ENCODE measurements at places on chromosomes 7 and 10. TPM values are rescaled to one million over a fixed set of nuclear protein-coding genes. Genes with fewer than 3 reads are reported as not detected.
A peak's percentile ranks its signal among the peaks of the same experiment; 100 is the strongest.

CRYGN gene
- 0.16 TPM for total RNA-seq

TSPAN15 gene
- 1.2 TPM for total RNA-seq

FGFR2 gene
- total RNA-seq = not detected

DNA sequence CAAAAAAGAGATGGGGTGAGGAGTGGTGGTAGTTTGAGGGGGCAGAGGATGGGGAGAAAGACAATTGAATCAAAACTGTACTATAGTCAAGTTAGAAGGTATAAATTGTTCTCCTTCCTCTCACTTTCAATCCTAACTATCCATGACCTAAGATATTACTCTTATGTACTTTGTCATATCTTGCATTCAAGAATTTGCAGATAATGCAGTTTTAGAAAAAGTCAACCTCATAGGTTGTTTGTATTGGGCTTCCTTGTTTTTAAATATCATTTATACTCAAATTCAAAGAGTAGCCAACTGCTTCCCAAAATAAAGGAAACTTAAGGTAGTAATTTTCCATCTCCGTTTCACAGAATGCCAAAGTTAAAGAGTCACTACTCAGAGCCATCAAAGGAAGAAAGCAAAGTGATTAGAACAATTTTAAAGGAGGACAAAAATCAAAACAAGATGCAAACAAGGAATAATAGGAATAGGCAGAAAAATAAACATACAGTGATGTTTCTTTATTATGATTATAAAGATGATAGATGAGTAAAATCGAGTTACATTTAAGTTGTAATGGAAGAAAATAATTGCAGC, 32.7 kb downstream of the MET start:
- H3K4me3 ChIP-seq = no peak overlapping the region
- H3K36me3 ChIP-seq = no peaks in the 10 kb centered on the region
- no peak overlapping the region for H3K27ac ChIP-seq
- H3K4me1 ChIP-seq = no peaks in the 10 kb centered on the region

GRCh38 chr7:55512635-55513191, 59.6 kb downstream of the VOPP1 start:
- DNase-seq = no peak
- no peak overlapping the region for H3K4me3 ChIP-seq
- H3K36me3 ChIP-seq = peaks cover 6% of the 10 kb centered on the region
- peaks cover 50% of the 10 kb centered on the region for H3K4me1 ChIP-seq
- H3K27me3 ChIP-seq = no peaks in the 10 kb centered on the region

PDE6C gene
- not detected for total RNA-seq

WIPF3 gene
- not detected for total RNA-seq

GRCh38 chr7:26188206-26188956, 12.2 kb downstream of the HNRNPA2B1 start:
- H3K4me1 ChIP-seq = peaks cover 95% of the 10 kb centered on the region
- peak overlapping the region; percentile 85 for H3K27ac ChIP-seq
- H3K27me3 ChIP-seq = no peaks in the 10 kb centered on the region
- H3K4me3 ChIP-seq = peak overlapping the region; percentile 18
- peak; percentile 45 for DNase-seq

DNA sequence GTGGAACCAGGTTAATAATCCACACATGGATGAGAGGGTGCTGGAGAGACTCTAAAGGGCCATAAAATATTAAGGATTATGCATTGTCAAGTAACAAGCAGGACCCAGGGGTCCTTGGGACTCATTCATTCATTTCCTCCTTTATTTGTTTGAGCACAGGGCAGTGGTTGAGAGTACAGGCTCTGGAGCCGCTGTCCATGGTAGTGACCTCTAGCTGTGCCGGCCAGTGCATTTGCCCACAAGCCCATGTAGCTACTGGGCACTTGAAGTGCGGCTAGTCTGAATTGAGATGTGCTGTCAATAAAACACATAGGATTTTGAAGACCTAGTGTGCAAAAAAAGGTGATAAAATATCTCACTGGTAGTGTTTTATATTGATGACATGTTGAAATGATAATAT, 137.6 kb downstream of the C10orf105 start:
- no peaks in the 10 kb centered on the region for H3K36me3 ChIP-seq
- no peak overlapping the region for H3K27ac ChIP-seq
- H3K4me1 ChIP-seq = no peaks in the 10 kb centered on the region
- H3K27me3 ChIP-seq = no peaks in the 10 kb centered on the region
- no peak overlapping the region for H3K4me3 ChIP-seq

DNA sequence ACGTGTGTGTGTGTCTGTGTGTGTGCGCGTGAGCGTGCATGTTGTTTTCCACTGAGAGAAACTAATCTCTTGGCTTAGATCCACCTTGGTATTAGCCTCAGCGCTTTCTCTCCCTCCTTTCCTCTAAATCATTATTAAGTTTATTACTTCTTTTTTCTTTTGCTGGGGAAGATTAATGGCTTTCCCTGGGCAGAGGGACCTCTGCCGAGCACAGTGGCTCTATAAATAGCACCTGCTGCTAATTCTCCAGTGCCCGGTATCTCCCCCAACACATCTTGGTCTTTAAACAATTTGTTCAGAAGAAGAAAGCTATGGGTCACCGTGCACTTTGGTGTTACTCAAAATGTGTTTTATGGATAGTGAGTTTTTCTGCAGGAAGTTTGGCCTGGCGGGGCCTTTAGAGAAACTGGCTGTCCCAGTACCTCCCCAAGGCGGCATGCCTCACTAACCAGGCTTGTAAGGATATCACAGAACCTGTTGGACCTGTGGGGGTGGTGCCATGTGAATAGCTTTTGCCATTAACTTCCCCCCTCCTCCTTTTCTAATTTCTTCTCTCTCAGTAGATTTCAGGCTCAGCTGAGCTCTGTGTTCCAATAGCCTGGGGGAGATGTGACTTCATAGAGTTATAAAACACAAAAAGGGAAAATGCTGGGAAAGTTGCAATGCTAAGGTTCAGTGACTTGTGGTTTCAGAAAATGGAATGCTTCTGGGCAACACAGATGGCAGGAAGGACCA, 70.1 kb upstream of the RAB11FIP2 start:
- no peaks in the 10 kb centered on the region for H3K4me1 ChIP-seq
- H3K27ac ChIP-seq = no peak overlapping the region
- H3K4me3 ChIP-seq = no peak overlapping the region
- no peaks in the 10 kb centered on the region for H3K36me3 ChIP-seq

DNA sequence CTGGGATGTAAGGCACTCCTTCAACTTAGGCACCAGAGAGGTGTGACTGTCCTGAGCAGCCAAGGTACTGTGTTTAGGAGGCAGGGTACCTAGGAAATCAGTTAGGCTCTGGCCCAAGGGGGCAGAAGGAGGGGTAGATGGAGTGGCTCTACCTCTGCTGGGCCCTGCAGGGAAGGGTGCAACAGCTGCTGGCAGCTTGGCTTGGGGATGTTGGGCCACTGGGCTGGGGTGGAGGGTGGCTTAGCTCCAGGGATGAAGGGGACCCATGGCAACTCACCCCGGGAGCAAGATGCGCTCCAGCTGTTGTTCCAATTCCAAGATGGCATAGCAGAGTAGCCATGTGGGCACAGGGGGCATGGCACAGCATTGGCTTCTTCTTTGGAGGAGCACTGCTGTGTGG, 42.1 kb downstream of the NEURL1 start:
- peaks cover 9% of the 10 kb centered on the region for H3K27me3 ChIP-seq
- peaks cover 3% of the 10 kb centered on the region for H3K36me3 ChIP-seq
